CMK (cell line): ENCODE measurements at places on chromosomes 5 and 9.

GRCh38 chr9:79053598-79053997 is 518.2 kb upstream of the TLE4 start:
- DNase-seq, result no peak

- DNase-seq, result no peak
Measured at GRCh38 chr5:152376886-152377285, 28.2 kb downstream of the NMUR2 start.

GRCh38 chr5:1347571-1347970 is 2.7 kb upstream of the CLPTM1L start:
- DNase-seq, result no peak

GRCh38 chr5:90565491-90565890 is 6.9 kb downstream of the ADGRV1 start:
- no peak for DNase-seq

DNA sequence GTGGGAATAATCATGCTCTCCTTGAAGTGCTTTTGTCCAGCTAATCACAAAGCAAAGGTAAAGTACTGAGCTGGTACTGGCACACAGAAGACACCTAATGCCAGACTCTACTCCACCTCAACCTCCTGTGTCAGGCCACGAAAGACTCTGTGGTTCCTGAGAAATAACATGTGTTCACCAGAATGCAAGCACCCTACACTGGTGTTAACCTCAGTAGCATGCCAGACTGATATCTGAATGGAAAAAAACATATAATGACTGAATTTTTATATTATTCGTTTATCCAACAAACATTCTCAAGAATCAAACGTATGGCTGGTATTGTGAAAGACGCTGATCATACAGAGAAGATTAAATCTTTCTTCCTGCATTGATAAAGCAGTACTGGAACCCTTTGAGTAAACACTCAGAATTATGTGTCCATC is 97.1 kb upstream of the IFNE start:
- no peak for DNase-seq

DNA sequence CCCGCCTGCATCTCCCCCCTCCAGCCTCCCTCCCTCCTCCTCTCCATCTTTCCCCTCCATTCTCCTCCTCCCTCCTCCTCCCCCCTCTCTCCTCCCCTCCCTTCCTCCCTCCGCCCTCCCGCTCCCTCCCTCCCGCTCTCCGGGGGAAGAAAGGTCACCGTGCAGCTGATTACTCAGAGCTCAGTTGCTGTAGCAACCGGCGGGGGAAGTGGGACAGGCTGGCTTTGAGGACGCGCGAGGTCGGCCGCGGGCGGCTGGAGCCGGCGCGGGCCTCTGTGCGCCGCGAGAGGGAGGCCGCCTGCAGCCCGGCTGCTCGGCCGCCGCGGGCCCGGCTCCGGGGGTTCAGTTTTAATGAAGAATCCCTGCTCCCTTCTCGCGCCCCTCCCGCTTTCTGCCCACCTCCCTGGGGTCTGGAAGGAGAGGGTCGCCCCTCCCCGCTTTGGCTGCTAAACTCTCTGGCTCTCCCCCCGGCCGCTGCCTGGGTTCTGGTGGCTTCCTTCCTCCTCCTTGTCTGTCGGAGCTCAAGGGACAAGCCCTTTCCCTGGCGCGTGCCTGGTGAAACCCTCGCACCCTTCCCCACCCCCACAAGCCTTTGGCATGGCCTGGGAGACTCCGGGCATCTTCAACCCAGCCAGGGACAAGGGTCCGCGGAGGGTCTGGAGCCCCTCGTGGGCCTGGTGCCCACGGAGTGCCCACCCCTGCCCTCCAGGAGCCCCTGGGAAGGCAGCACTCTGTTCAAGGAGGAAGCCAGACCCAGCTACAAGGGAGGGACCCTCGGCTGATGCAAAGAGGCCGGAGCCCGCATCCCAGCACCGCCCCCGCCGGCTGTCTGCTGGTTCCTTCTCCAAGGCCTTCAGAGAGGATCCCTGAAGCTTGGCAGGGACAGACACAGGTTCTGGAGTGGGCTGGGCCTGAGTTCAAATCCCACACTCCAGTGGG is 160.3 kb downstream of the C9orf50 start:
- peak; percentile 95 for DNase-seq

DNA sequence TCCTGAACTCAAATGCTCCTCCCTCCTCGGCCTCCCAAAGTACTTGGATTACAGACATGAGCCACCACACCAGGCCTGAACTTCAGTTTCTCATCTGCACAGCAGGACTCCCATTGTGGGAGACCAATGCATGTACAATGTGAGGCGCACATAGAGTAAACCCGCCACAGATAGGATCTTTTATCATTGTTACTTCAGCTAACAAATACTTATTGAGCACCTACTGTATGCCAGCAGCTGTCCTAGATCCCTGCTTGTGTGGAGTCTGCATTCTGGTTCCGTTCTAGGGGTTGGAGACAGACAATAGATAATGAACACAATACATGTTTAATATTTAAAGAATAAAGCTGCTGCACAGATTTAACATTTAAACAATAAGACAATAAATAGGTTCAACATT is 6.3 kb upstream of the SLC25A51 start:
- no peak for DNase-seq

GRCh38 chr5:6085341-6085860 is 292.9 kb downstream of the MED10 start:
- DNase-seq, result no peak

DNA sequence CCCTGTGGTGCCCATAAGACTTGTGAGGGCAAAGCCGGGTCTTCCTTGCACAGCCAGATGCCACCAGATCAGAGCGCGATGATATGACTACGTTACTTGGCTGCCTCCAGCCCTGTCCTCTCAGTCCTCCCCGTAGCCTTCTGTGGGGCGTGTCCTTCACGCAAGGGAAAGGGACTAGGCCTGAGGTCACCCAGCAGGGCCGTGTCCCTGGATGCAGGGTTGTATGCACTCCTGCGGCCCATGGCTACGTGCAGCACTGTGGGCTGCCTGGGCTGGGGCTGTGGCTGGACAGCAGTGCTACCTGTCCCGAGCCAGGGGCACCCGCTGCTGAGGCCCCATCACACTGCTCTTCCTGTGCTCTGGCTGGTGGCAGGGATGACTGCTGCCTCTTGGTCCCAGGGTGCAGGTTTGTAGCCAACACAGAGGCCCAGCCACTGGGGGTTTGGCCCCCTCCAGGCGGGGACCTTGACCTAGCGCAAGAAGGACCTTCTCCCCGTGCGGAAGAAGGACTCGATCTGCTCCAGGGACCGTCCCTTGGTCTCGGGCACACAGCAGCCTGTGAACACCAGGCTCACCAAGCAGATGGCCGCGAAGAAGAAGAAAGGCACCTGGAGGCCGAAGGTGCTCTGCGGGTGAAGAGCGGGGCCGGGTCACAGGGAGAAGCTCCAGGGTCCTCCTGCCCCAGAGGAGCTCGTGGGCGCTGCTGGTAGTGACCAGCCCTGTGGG is 7.2 kb downstream of the SLC2A6 start:
- no peak for DNase-seq

DNA sequence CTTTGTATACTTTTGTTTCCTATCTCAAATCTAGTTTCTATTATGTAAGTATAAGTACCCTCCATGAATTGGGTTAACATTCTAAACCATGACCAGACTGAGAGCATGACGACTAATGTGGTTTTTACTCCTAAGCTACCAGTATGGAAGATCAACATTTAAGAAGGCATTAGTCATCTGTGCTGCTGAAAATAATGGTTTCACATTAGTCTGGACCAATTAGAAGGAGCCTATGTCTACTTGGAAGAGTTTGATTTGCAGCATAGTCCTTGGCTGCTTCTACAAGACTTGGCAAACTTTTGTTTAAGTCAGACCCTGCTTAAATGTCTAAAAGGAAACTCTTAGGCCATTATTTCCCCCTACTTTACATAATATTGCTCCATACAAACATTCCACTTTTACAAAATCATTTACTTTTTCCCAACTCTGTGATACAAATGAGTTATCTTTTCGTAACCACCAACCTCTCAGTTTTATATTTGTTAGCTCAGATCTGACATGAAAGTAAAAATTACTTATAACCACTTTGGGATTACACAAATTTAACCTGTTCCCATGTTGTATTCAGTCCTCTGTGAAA is 186.7 kb downstream of the COMMD10 start:
- DNase-seq, result no peak

DNA sequence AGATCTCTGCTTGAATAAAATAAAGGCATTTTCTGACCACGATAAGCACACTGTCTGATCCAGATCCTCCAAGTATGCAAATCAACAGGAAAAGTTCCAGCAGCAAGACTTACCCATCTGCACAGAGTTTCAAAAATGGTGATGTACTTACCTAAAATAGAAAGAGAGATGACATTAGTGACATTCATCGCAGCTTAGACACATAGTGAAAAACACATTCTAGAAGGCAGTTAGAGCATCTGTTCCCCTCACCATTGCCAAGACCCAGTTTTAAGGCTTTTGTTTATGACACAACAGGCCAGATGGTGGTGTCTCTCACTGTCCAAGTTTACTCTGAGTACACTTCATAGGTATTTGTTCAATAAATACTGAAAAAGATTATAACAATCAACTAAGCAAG is 207.7 kb downstream of the PDE4D start:
- no peak for DNase-seq

- DNase-seq, result no peak
Measured at GRCh38 chr5:160054831-160055230, 45.9 kb downstream of the TTC1 start.
